ENCODE measurements at places on chromosomes 4 and X. TPM values are rescaled to one million over a fixed set of nuclear protein-coding genes. Genes with fewer than 3 reads are reported as not detected.

MMGT1 gene
- 31.4 TPM for total RNA-seq

DNA sequence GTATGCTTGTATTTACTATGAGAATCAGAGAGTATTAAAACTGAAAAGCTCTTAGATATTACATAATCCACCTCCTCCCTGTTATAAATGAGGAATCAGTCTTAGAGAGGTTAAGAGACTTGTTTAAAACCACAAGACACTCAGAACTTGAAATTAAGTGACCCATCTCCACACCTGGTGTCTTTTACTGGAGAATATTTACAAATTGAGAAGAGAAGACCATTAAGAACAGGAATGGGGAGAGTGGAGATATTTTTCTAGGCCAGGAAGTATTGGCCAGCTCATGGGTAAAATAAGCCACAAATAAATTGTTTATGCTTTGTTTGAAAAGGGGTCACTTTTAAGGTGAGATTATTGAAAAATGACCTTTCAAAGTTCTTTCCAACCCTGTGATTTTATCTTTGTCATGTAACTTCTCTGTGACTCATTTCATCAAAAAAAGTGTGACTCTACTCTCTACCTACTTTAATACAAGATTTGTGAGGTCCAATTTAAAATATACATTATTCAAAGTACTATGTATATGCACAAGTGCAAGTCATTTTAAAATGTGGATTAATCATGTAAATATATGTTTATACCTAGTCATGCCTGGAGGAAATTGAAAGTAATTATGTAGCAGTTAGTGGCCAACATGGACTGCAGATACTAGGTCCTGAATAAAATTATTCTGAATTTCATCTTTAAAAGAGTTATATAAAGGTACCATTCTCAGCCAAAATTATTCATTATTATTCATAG, 15.9 kb upstream of the COX7B2 start:
- no peaks in the 10 kb centered on the region for H3K36me3 ChIP-seq
- H3K4me3 ChIP-seq, result no peak overlapping the region
- no peaks in the 10 kb centered on the region for H3K27me3 ChIP-seq
- no peak for DNase-seq
- no peak overlapping the region for H3K27ac ChIP-seq

DNA sequence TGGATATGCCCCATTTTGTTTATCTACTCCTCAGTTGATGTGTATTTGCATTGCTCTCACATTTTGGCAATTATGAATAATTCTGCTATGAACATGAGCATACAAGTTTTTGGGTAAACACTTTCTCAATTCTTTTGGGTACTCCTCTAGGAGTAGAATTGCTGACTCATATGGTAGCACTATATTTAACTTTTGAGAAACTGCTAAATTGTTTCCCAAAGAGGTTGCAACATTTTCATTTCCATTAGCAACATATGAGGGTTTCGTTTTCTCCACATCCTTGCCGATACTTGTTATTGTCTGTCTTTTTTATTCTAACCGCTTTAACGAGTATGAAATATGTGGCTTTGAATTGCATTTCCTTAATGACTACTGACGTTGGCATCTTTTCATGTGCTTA, 185.4 kb downstream of the TSPAN5 start:
- peaks cover 3% of the 10 kb centered on the region for H3K36me3 ChIP-seq
- peaks cover under 1% of the 10 kb centered on the region for H3K4me1 ChIP-seq
- no peak overlapping the region for H3K4me3 ChIP-seq
- no peak for DNase-seq

GRCh38 chrX:88416965-88417364, 330.1 kb upstream of the CPXCR1 start:
- H3K27ac ChIP-seq, result no peak overlapping the region
- H3K36me3 ChIP-seq, result no peaks in the 10 kb centered on the region
- no peaks in the 10 kb centered on the region for H3K4me1 ChIP-seq
- no peak overlapping the region for H3K4me3 ChIP-seq

GRCh38 chr4:145904413-145905177, 34.0 kb downstream of the ZNF827 start:
- no peaks in the 10 kb centered on the region for H3K36me3 ChIP-seq
- no peak for DNase-seq
- no peak overlapping the region for H3K27ac ChIP-seq
- H3K4me1 ChIP-seq, result no peaks in the 10 kb centered on the region

DNA sequence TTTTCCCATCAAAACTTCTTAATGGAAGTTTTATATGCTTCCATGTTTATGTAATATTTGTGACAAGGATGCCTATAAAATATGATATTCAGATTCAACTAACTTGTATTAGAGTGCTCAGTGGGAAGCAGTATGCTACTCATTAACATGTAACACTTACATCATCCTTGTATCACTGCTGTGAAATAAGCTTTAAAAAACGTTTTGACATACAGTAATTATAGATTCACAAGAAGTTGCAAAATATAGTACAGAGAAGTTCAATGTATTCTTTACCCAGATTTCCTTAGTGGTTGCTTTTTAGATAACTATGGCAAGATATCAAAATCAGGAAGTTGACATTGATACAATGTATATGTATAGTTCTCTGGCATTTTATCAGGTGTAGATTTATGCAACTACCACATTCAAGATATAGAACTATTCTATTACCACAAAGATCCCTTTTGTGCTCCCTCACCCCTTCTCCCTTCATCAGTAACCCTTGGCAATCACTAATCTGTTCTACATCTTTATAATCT, 56.3 kb downstream of the DTHD1 start:
- H3K4me1 ChIP-seq, result no peaks in the 10 kb centered on the region
- H3K27me3 ChIP-seq, result no peaks in the 10 kb centered on the region

DNA sequence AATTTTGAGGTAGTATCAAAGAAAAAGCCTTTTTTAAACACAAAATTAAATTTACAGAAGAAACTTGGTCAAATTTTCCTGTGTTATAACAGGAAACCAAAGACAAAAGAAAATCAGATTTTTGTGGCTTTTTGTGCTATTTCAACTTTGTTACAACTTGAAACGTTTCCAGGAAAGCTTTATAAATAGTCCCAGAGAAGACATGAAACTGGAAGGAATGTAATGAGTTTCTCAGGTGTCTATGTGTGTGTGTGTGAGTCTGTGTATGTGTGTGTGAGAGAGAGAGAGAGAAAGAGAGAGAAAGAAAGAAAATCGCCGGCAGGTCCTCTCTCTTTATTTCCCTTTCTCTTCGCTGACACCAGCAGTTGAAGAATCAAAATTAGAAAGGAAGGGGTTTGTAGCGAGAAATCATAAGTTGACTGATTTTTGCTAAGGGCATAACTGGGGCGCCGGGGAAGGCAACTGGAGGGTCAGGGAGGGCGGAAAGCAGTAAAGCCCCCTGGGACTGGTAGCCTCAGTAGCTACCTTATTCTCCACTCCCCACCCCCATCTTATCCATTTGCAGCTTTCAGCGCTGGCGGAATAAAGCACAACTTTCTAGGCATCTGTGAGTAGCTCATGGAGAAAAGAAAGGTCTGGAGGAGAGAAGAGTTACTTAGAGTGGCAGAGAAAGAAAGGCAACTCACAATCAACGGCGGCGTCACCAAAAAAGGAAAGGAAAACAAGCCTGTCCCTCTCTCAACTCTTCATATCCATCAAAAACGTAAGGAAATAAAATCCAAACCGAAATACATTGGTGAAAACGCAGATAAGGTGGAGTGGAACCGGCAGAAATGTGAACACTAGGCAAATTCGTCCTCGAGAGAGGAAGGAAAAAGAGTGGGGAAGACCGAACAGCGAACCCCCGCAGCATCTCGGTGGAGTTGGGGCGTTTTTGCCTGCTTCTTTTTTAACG, 1.3 kb downstream of the TMEM47 start:
- H3K27me3 ChIP-seq, result no peaks in the 10 kb centered on the region
- DNase-seq, result no peak
- no peaks in the 10 kb centered on the region for H3K4me1 ChIP-seq
- H3K36me3 ChIP-seq, result no peaks in the 10 kb centered on the region
- peak overlapping the region; percentile 35 for H3K4me3 ChIP-seq
- H3K27ac ChIP-seq, result no peak overlapping the region

DNA sequence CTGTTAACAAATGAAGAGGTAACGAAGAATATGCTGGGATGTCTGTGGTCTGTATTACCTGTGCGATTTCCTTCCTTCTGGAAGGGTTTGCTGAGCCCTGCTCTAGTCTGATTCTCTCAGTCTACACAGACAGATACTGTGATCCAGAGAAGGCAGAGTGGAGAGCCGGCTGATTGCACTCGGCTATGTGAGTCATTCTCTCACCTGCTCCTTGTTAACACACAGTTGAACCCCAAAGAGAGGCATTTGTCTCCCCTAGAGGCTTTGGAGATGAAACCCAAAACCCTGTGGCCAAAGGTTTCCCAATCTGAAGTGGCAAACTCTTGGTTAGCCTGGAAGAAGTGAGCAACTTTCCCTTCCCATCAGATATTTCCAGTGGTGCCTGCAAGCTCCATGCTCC, 78.1 kb upstream of the GPC4 start:
- no peaks in the 10 kb centered on the region for H3K4me1 ChIP-seq
- H3K36me3 ChIP-seq, result no peaks in the 10 kb centered on the region
- DNase-seq, result no peak
- H3K27ac ChIP-seq, result no peak overlapping the region

GRCh38 chrX:95764972-95765451, 919.6 kb upstream of the DIAPH2 start:
- no peak overlapping the region for H3K27ac ChIP-seq
- no peak for DNase-seq
- no peaks in the 10 kb centered on the region for H3K36me3 ChIP-seq
- H3K4me3 ChIP-seq, result no peak overlapping the region
- H3K27me3 ChIP-seq, result no peaks in the 10 kb centered on the region

- DNase-seq, result no peak
- H3K4me1 ChIP-seq, result no peaks in the 10 kb centered on the region
Measured at GRCh38 chrX:27966955-27967354, 14.3 kb downstream of the DCAF8L1 start.

- H3K27ac ChIP-seq, result no peak overlapping the region
- no peaks in the 10 kb centered on the region for H3K4me1 ChIP-seq
- H3K4me3 ChIP-seq, result no peak overlapping the region
- no peaks in the 10 kb centered on the region for H3K27me3 ChIP-seq
- DNase-seq, result no peak
Measured at GRCh38 chrX:7515681-7516413, 327.1 kb upstream of the VCX start.

DNA sequence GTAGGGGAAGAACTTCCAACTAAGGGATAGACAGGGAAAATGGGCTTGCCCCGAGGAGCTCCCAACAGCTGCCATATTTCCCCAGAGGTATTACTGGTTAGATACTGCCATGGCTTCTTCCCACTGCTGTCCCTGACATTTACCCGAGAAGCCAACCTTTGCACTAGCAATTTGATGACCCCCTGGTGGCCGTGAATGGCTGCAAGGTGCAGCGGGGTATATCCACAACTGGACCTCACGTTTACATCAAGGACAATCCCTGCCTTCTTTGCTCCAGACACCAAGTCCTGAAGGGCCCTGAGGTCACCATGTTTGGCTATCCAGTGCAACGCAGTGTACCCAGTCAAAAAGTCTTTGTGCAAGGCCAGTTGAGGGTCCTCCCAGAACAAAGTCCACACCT, 2.3 kb downstream of the SOWAHB start:
- no peaks in the 10 kb centered on the region for H3K4me1 ChIP-seq
- no peak overlapping the region for H3K4me3 ChIP-seq
- DNase-seq, result no peak
- H3K27me3 ChIP-seq, result peaks cover 8% of the 10 kb centered on the region

GRCh38 chr4:107757864-107758476, 37.9 kb upstream of the PAPSS1 start:
- no peaks in the 10 kb centered on the region for H3K27me3 ChIP-seq
- no peaks in the 10 kb centered on the region for H3K36me3 ChIP-seq
- no peak overlapping the region for H3K4me3 ChIP-seq
- H3K4me1 ChIP-seq, result no peaks in the 10 kb centered on the region
- H3K27ac ChIP-seq, result no peak overlapping the region
- no peak for DNase-seq
